ENCODE measurements at places on chromosomes 11 and 22.

DNA sequence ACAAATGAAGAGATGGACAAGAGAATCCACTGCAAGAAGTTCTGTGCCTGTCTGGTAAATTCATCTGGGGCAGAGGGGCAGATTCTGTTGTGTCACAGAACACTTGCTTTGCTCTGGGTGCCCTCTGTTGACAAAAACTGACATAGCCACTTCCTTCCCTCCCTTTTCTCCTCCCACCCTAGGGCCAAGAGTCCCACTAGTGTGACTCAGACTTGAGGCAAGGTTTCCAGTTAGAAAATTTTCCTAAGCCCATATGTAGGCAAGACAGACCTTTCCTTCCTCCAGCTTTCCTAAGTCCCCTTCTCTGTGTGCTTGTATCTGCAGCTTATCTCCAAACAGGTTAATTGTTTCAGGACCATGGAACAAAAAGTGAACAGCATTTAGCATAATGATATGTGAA is 106.8 kb downstream of the RBFOX2 start:
- peak; percentile 91 for DNase-seq

DNA sequence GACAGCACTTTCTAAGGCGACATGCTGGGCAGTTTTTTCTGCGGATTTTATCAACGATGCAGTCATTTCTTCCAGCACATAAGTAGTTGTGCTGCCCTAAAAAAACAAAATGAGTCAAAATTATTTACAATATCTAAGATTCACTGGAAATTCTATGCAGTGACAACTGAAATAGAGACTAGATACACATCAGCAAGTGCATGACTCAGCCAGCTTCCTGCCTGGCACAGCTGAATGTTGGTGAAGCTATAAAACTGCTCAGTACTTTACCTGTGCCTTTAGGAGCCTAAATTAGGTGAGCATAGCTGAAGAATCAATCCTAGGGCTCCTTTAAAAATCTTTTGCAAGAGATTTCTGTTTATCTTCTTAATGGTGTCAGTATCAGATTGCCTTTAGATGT is 37.8 kb downstream of the PGR start:
- DNase-seq, result no peak

DNA sequence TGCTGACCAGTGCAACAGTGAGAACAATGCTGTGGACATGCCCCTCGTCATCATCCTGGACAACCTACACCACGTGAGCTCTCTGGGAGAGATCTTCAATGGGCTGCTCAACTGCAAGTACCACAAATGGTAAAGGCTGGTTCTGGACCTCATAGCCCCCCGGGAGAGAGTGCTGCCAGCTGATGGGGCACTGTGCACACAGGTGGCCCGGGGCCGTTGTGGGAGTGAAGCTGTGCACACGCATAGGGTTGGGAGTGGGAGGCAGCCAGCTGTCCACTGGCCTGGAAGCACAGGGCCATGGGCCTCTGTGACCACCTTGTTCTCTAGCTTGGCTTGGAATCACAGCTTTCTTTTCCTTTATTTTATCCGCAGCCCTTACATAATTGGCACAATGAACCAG is 57.0 kb downstream of the DBX1 start:
- DNase-seq, result no peak

GRCh38 chr11:101030015-101030414 is 99.6 kb downstream of the PGR start:
- DNase-seq, result no peak

GRCh38 chr22:40973144-40973543 is 22.0 kb downstream of the RBX1 start:
- DNase-seq, result no peak

- DNase-seq, result no peak
Measured at GRCh38 chr11:127709960-127710359, 709.4 kb upstream of the KIRREL3 start.

GRCh38 chr11:39367534-39367933 is 2091.9 kb downstream of the LRRC4C start:
- no peak for DNase-seq

GRCh38 chr11:134383576-134384221 is 28.3 kb downstream of the B3GAT1 start:
- DNase-seq, result no peak

- no peak for DNase-seq
Measured at GRCh38 chr22:48891688-48892577, 935.7 kb downstream of the BRD1 start.

DNA sequence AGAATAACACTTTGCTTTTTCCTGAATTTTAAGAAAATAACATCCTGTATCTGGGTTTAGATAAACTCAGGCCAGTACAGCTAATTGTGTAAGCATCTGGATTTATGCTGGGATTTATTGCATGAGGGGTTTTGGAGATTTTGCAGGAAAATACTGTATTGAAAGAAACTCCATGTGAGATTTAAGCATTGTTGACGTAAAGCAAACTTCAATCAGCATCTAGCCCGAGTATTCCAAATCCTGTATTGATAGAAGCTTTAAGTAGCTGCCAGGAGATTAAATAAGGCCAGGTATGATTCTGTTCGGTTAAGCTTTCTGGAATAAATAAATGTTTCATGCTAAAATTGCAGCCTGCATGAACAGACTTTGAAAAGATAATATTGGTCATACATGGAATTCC is 36.3 kb upstream of the LYVE1 start:
- DNase-seq, result no peak

DNA sequence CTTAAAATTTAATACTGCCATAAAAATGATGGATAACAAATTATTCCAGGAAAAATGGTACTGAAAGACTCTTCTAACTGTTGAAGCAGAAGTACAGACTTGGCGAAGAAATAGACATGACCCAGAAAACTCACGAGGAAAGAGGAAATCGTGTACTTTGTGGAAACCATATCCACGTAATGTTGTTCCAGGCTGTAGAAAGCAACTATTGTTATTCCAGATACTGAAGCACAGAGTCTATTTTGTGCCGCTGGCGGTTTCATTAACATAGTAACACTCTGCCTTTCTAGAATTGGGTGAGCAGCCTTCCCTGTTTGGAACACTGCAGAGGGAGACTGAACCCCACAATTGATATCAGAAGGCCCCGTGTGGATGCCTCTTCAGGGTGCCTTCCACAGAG is 310.6 kb downstream of the TBC1D22A start:
- DNase-seq, result no peak

DNA sequence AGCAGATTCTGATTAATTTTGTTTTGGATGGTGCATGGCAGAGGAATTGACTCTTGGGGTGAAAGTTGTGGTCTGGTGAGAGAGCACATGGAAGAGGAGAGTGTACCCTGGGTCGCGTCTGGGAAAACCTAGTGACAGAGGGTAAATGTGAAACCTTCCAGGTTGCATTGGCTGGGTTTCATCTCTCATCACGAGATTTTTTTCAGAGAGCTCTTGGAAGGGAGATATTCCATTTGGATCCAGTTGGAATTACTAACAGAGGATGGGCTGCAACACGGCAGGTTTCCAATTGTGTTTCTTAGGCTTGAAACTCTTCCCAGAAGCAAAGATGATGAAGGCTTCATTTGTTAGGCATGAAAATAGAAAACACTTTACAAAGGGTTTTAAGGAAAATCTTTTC is 109.7 kb upstream of the MTMR2 start:
- DNase-seq, result no peak

GRCh38 chr22:31394326-31394725 is 5.1 kb upstream of the DRG1 start:
- DNase-seq, result no peak

DNA sequence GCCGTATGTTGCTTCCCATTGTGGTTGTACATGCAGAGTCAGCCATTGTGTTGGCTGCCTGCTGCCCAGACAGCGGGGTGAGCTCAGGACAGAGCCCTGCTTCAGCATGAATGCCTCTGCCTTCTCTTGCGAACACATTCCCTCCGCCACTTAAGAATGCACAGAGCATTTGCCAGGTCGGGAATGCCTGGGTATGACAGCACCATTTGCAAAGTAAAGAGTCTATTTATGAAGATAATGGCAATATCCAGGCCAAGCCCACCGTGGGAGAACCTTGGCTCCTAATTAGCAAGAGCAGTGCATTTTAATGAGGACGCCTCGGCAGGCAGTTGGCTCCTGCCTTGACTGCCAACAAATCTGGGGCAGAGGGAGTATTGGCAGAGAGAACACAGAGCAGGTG is 62.5 kb upstream of the SORL1 start:
- no peak for DNase-seq

DNA sequence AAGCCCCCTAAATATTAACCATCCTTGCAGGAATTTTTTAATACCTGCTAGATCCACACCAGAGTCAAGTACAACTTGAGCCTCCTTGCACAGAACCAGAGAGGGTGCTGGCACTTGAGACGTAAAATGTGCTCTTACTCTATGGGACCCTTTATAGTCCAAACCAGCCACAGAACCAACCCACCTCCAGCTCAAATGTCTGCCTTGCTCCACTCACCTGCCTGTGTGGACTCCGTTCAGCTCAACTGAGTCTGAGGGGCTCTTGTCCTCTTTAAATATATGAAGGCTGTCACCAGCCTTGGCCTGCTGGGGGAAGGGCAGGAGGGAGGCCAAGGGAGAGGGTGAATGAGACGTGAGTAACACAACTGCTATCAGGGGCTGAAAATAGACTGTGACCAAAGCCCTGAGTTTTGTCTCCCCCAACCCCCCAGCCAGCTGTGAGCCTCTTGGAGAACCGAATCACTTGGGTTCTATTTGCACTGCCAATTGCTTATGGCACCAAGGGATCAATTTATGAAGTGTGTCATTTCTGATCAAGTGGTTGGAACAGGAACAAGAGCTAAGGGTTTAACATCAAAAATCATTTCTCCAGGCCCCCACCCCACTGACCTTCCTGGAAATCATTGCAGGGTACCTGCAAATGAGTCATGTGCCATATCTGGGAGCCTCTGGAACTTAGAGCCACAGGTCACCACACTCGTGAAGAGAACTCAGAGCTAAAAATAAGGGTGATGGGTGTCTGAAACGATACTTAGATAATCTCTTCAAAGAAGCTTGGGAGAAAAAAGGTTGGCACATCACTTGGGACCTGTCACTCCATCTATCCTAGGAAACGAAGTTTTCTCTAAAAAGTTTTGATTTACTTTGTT is at the start of gene CSRP3:
Gene CSRP3 (minus strand): TSS at position 247 of the 869 bp plus-strand sequence. CDS start 9,535 bp downstream, outside the sequence.
- DNase-seq, result peak; percentile 32

DNA sequence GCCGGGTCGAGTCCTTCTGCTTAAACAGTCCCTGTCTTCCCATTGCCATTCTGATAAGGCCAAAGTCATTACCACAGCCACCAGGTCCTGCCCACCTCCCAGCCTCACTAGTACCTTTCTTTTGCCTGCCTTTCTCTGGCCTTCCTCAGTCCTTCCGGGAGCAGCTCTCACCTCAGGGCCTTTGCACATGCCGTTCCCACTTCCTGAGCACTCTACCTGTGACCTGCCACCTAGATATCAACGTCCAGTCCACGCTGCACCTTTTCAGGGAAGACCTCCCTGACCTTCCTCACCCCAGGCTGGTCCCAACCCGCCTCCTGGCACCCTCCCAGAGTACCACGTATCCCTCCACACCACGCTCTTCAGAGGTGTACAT is 7.8 kb upstream of the OSM start:
- DNase-seq, result no peak

- no peak for DNase-seq
Measured at GRCh38 chr11:109298865-109299264, 123.1 kb upstream of the C11orf87 start.

DNA sequence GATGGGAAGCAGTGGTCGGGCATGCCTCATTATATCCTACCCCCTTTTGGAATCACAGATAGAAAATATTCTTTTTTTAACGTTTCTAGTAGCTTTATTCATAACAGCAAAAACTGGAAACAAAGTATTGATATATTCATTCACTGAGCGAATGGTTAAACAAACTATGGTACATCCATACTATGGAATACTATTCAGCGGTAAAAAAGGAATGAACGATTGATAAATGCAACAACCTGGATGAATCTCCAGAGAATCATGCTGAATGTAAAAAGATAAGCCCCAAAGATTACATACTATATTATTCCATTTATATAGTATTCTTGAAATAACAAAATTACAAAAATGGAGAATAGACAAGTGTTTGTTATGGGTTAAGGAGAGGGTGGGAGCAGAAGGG is 7.5 kb upstream of the SULT4A1 start:
- no peak for DNase-seq

DNA sequence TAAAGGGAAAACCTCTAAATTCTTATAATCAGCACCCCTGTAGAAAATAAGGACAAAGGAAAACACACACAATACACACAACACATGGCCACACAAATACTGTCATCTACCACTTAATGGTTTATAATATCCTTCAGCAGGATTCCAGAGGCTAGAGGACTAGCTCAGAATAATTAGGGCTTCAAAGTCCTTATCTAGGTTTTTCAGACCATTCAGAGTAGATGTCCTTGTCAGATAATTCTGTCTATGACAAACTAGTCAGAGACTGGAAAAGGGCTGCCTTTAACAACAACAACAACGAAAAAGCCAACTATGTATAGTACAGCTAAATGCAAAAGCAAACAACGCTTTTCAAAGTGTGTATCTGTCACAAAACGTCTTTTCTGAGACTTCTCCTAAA is 456.5 kb upstream of the CNTN5 start:
- no peak for DNase-seq

GRCh38 chr11:93659841-93660240 is 1.6 kb upstream of the CEP295 start:
- peak; percentile 17 for DNase-seq

DNA sequence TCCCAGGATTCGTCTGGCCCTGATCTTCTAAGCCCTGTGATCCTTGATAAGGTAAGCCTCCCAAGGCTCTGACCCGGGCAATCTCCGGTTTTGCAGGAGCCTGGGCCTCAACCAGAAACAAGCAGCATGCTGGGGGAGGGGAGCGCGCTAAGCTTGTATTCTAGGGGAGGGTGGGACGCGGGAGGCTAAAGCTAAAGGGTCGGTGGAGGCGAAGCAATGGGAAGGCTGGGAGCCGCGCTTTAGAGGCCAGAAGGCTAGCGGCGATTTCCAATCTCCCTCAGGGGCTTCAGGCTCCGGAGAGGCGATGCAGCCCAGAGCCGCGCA is 753 bp downstream of the PTPN5 start:
- DNase-seq, result no peak

DNA sequence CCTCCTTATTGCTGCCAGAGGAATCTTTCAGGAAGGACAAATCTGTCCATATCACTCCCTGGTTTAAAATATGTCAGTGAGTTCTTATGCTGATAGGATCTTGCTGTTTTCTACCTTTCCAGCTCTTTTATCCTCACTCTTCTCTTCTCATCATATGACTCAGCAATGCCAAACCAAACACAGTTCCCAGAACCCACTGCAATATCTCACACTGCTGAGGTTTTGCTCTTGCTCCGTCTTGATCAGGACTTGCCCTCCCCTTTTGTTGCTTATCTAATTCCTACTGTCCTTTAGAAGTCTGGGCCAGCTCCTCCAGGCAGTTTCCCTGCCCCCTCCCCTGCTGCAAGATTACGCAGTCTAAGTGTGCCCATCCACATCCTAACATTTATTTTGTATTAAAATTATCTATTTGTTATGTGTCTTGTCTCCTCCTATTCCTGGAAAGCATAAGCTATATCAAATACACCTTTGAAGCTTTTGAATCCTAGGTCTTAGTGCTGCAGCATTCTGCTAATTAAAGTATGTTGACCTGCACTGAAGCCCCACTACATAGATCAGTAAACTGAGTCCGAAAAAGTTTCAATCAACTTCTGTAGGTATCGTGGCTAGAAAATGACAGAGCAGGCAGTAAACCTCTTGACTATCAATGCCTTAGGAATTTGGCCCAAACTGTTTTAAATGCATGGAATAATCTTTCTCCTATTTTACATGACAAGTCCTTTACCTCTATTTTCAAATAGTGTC is 119.2 kb upstream of the C11orf87 start:
- no peak for DNase-seq

GRCh38 chr11:36316049-36316448 is 20.0 kb downstream of the PRR5L start:
- no peak for DNase-seq

All from HCEC 1CT (cell line).